ENCODE measurements at places on chromosomes 1 and 21. TPM values are rescaled to one million over a fixed set of nuclear protein-coding genes. Genes with fewer than 3 reads are reported as not detected.

DNA sequence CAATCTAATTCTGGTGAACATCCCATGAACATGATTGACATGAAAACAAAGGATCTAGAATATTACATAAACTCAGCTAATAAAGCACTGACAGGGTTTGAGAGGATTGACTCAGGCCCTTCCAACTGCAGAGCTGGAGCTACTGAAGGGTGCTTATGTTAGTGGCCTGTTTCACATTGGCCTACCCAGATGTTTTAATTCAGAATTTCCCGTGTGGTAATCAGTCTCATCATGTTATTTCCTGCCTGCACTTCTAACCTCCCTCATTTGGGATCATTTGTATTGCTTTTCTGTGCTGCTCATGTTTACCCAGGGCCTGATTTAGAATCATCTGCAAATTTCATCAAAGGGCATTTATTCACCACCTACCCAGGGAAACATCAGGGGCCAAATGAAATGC, 270.3 kb downstream of the PLPP3 start:
- DNase-seq, result no peak

GRCh38 chr1:60888126-60888525, 194.2 kb upstream of the NFIA start:
- DNase-seq, result no peak

DNA sequence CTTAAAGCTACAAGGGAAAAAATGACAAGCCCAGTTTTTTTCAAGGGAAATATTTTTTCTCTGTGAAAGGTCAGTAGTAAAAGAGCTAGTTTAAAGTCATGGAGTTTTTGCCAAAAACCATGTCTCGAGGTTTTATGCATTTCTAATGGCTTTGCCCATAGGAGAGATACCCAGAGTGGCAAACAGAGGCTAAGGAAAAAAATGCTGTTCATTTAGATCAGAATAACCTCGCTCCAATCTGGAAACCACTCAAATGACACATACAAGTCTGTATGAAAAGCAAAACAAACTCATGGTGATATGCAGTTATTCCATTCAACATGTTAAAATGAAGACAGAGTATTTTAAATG, 36.9 kb upstream of the EDEM3 start:
- DNase-seq, result no peak

GRCh38 chr1:156295391-156295947, at the start of gene GLMP:
GLMP (minus strand) TSS chr1:156295679; CDS start chr1:156295645, 34 bp downstream.
- DNase-seq, result peak; percentile 69

DNA sequence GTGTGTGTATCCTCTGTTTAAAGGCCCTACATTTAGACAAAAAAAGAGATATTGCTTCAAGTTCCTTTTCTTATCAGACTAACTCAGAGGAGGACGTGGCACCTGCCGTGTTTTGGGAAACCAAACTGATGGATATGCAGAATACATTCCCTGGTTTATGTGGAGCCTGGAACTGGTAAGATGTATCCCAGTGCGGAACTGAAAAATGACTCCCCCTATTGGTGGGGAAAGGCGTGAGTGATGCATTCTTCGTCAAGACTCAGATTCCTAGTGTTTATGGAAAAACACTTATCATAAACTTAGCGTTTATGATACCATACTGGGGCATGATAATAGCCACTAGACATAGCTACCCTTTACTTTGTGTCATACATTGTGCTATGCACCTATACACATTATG, 154.2 kb downstream of the ZNF326 start:
- no peak for DNase-seq

- DNase-seq, result no peak
These were observed 836 bp upstream of the PRCC start for GRCh38 chr1:156766298-156767100.

GRCh38 chr21:30168086-30168485, 1.5 kb upstream of the CLDN17 start:
- no peak for DNase-seq

DNA sequence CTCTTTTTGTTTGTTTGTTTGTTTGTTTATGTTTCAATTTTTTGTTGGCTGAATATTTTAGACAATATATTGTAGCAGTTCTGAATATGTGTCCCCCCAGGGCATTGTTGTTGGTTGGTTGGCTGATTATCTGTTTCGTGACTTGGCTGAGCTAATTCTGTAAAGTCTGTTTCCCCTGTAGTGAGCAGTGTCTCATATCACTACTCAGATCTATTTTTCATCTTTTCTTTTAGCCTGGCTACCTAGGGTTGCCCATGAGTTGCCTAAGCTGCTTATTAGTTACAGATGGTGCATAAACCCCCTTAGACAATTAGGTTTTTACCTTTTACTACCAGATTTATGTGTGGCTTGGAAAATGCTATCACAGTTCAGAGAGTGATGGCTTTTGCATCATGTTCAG, 32.3 kb downstream of the CFAP57 start:
- no peak for DNase-seq

GRCh38 chr1:111751906-111752575, 3.7 kb upstream of the DDX20 start:
- DNase-seq, result no peak

DNA sequence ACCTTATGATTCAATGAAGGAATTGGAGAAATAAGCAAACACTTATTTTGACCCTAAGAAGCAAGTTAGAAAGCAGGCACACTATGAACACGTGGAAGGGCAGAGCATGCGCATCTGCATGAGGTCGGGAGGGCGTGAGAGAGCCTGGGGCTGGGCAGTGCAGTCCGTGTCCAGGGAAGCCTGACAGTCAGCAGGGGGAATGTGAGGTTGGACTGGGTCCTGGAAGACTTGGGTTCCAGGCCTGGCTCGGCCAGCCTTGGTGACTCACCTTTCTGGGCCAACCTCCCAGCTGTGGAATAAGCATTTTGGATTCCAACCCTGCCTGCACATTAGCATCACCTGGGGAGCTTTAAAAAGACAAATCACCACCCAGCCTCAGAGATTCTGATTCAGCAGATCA, 26.6 kb upstream of the LMX1A start:
- DNase-seq, result peak; percentile 89

DNA sequence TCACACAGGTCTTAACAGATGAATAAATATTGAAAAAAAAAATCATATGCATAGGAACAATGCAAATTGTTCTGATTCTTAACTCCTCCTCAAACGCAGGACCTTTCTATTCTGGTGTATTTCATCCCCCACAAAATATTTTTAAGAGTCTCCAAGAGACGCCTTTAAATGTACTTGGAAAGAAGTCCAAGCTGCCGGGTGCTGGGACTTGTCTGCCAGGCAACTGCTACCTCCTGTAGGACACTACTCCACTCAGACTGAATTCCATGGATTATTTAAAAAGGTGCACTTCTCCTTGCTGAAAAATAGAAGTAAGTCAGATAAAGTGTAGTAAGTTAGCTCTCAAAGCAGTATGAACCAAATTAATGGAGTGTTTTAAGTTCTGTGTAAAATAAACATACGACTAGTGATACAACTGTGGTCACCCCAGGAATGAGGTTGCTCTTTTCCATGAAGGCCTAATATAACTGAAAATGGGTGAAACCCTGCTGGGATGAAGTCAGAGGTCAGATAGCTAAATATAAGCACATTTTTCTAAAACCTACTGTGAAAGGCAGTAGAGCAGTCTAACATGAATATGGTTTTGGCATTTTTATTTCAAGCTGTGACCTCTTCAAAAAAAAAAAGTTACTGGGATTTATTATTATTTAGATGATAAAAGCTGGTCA, 189.2 kb upstream of the PBX1 start:
- no peak for DNase-seq

GRCh38 chr1:52306227-52307006, 59.6 kb downstream of the CC2D1B start:
- no peak for DNase-seq

DNA sequence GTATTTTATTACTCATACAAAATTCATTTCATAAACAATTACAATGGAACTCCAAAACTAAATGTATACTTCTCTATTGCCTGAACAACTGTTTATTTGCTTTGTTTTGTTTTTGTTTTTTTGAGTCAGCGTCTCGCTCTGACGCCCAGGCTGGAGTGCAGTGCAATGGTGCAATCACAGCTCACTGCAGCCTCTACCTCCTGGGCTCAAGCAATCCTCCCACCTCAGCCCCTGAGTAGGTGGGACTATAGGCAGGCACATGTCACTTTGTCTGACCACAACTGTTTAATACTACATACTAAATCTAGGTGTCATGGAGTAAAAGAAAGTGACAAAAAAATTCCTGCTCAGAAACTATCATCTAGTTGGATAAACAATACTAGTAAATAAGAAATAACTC, 49.3 kb downstream of the RAB3GAP2 start:
- no peak for DNase-seq

- no peak for DNase-seq
These were observed 60.1 kb upstream of the KAZN start for GRCh38 chr1:14538335-14538734.

DNA sequence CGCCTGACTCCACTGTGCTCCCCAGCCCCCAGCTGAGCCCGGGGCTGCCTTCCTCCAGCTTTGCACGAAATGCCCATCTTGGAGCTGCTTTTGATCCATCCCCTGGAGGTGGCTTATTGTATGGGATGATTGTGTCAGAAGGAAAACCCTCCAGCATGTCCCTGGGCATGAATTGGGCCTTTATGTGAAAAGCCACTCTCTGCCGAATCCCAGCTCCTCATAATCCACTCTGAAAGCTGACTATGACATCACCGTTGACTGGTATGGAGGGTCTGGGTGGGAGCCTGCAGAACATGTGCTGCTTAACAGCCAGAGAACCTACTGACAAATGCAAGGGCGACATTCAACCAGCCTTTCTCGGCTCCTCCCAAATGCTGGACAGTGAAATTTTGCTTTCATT, 74.6 kb downstream of the NENF start:
- DNase-seq, result no peak

- DNase-seq, result no peak
These were observed 13.4 kb downstream of the MIXL1 start for GRCh38 chr1:226236826-226237225.

GRCh38 chr1:3852091-3852490, 4.9 kb downstream of the CEP104 start:
- DNase-seq, result no peak

DNA sequence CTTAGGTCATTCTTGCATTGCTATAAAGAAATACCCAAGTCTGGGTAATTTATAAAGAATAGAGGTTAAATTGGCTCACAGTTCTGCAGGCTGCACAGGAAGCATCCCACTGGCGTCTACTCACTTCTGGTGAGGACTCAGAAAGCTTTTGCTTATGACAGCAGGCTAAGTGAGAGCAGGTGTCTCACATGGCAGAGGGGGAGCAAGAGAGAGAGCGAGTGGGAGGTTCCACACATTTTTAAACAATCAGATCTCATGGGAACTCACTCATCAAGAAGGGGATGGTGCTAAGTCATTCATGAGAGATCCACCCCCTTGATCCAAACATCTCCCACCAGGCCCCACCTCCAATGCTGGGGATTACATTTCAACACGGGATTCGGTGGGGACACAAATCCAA, 13.6 kb upstream of the RGS4 start:
- DNase-seq, result no peak

- DNase-seq, result no peak
These were observed 136.2 kb downstream of the NAV1 start for GRCh38 chr1:201675143-201675542.

DNA sequence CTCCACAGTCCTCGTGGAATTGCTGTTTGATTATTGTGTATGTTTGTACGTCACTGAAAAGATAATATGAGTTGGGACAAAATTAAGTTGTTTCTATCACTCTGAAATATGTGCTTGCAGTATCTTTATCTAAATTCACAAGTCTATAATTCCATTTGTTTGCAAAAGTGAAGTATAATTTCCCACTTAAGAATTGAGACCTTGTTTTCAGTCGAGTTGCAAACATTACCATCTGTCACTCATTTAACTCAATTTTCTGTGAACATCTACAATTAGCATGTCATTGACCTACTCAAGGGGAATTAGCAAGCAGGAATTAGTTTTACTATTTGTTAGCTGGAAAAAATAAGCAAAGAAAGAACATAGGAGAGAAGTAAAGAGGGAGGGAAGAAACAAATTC, 195.8 kb downstream of the TPR start:
- DNase-seq, result no peak

GRCh38 chr1:43423672-43424550, 29.8 kb downstream of the HYI start:
- DNase-seq, result no peak

DNA sequence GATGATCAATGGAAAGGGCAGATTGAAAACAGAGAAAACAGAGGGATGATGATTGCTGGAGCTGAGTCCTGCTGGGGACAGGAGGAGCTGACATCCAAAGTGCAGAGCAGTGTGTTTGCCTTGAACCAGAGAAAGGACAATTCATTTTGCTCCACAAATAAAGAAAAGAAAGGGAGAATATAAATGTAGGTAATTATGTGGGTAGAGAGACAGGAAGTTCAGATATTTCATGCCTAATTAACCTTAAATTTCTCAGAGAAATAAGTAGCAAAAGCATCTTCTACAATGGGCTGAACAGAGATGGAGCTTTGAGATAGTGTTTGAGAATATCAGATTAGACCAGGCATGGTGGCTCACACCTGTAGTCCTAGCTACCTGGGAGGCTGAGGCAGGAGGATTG, 93.2 kb downstream of the TNFSF18 start:
- DNase-seq, result no peak

DNA sequence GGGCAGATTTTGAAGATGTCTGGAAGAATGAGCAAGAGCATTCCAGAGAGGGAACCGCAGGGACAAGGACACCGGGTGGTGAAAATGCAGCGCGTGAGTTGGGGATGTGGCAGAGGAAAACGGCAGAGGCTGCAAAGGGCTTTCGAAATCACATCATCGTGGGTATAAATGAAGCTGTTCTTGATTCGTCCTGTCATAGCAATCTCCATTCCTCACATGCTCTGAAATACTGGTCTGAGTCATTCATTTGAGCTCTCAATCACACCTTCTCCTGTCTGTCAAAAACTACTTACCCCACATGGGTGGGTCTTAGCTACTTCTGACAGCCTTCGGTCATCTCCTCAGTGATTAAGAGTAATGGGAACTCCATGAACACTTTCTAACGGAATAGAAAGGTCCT, 81.5 kb downstream of the ERG start:
- no peak for DNase-seq

DNA sequence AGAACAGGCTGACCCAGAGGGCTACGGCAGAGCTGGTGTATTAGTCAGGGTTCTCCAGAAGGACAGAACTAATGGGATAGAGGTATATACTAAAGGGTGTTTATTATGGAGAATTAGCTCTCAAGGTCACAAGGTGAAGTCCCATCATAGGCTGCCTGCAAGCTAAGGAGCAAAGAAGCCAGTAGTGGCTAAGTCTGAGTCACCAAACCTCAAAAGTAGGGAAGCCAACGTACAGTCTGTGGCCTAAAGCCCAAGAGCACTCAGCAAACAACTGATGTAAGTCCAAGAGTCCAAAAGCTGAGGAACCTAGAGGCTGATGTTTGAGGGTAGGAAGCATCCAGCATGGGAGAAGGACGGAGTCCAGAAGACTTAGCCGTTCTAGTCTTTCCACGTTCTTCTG, 179.2 kb downstream of the BACH1 start:
- DNase-seq, result no peak

- DNase-seq, result no peak
These were observed 13.6 kb downstream of the LRRC42 start for GRCh38 chr1:53959664-53960250.

The PROX1 gene
- 4.1 TPM for total RNA-seq

The HNRNPCL4 gene
- not detected for total RNA-seq

The GBP4 gene
- total RNA-seq, result 25.1 TPM

The RFX5 gene
- 66.4 TPM for total RNA-seq

The PDZK1 gene
- total RNA-seq, result not detected
